ENCODE measurements at places on chromosomes 1 and 21. TPM values are rescaled to one million over a fixed set of nuclear protein-coding genes. Genes with fewer than 3 reads are reported as not detected.

The C4BPA gene
- total RNA-seq: not detected

The RSPH1 gene
- total RNA-seq: 0.17 TPM

The WASF2 gene
- total RNA-seq: 31.4 TPM

The KIF21B gene
- total RNA-seq: under 0.01 TPM

The ACKR1 gene
- total RNA-seq: not detected

The LEFTY2 gene
- total RNA-seq: not detected

The SPRR2B gene
- total RNA-seq: not detected

The PLA2G5 gene
- total RNA-seq: 6.9 TPM

The GBP6 gene
- total RNA-seq: 0.15 TPM

The RNASEL gene
- total RNA-seq: 8.0 TPM

The CYP4Z1 gene
- not detected for total RNA-seq
